ENCODE measurements at places on chromosomes 5 and 9.

DNA sequence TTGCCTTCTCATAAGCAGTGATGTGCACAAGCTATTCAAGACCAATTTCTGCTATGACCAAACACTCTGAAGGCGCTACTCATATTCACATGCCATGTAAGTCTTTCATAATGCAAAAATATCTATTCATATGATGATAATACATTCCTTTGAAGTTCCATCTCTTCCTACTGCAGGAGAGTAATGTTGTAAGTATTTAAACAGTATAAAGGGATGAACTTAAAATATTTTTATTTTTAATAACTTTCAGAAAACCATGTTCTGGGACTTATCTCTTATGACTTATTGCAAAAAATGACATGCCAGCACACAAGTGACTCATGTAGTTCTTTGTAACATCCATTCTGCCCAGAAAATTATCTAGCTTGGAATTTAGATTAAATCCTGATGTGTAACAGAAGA, 376.4 kb downstream of the KCTD16 start:
- no peak for DNase-seq

DNA sequence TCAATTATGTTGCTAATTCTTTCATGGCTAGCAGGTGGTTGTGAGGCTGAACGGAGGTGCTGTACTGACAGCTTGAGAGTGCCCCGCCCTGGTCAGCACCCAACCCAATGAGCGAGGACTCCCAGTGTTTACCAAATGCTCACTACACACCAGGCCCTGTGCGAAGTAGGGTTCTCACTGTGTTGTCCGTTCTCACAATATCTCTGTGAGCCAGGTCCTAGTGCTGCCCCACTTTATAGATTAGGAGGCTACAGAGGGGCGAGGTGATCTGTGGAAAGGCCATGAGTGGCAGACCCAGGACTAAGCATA, 28.2 kb downstream of the COL15A1 start:
- DNase-seq = no peak

DNA sequence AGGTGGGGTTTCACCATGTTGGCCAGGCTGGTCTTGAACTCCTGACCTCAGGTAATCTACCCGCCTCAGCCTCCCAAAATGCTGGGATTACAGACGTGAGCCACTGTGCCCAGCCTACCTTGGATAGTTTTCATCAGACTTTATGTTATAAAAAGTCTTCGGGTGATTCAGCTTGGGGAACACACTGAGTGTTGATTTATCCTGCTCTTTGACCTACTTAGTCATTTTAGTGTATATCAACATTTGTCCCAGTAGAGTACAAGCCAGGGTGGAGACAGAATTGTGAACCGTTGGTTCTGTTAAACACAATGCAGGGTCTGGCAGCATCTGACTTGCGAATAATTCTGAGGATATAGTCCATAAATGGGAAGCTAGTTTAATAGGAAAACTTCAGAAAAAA, 39.7 kb downstream of the NFX1 start:
- no peak for DNase-seq

DNA sequence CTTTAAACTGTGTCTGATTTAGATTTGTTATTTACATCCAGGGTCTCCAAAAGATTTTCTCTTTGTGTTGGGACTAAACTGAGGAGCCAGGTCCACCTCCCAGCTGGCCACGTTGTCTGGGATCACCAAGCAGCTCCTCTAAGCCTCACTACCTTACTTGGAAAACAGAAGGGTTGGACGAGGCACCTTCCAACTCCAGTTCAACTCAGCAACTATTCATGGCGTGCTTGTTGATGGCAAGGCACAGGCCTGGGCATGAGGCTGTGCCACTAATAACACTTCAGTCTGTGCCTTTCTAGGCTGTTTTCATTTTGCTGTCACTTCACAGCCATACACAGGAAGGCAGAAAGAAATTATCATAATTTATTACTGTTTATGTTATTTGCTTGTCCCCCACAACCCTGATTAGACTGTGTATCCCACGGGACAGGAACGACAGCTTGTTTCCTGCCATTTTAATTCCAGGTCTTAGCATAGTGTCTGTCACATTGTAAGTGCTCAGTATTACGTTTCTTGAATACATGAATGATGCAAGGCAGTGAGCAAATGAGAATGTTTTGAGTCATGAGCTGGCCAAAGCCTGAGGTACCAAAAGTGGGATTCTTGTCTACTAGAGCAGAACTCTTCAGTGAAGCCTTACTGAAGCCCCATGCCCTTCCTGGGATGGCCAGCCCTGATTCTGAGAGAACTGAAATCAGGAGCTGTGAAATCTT, 125.8 kb downstream of the GALNT10 start:
- no peak for DNase-seq

DNA sequence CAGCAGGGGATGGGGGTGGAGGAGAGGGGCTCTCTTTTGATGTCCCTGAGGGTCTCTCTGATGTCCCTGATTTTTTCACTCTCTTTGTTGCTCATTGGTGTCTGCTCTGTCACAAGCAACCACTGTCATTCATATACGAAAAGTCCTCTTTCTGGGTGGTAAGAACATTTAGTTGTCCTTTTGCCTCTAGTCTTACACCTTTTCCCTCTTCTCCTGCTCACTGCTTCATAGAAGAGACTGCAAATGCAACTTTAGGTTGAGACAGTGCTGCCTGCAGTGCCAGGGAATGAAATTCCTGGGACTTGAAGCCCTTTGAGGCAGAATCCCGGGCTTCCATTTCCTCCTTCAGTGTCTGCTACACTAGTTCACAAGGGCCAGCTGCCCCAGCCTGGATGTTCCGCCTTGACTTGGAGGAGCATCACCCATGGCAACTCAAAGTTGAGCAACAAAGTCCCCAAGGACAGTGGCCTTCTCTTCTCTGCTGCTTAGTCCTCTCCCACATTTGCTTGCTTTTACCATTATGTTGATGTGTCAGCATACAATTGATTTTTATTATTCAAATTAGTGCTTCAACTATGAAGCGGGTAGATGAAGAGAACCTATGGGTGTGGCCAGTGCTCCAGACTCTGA, 94.7 kb upstream of the RUSC2 start:
- no peak for DNase-seq

- no peak for DNase-seq
Observed at GRCh38 chr9:115006660-115007059, 76.3 kb upstream of the TNFSF8 start.

- no peak for DNase-seq
Observed at GRCh38 chr9:133895335-133895734, 96.8 kb downstream of the VAV2 start.

DNA sequence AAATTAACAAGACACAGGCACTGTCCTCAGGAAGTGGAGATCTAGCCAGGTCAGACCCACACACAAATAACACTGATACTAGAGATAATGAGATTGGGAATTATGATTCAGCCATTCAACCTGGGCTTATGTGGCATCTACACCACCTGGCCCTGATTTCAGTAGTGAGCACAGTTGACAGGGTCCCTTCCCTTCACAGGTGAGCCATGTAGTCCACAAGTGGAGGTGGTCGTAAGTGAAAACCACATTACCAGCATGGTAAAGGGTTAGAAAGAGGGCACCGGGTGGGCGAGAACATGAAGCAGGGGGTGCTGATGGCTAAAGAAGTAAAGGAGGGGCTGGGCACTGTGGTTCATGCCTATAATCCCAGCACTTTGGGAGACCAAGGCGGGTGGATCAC, 48.3 kb upstream of the IL17B start:
- no peak for DNase-seq

- no peak for DNase-seq
Observed at GRCh38 chr9:14690948-14691730, 2.1 kb downstream of the ZDHHC21 start.

- no peak for DNase-seq
Observed at GRCh38 chr9:85089188-85089969, 419.9 kb downstream of the NTRK2 start.

- DNase-seq = no peak
Observed at GRCh38 chr5:56549096-56549886, 266.1 kb upstream of the MAP3K1 start.

DNA sequence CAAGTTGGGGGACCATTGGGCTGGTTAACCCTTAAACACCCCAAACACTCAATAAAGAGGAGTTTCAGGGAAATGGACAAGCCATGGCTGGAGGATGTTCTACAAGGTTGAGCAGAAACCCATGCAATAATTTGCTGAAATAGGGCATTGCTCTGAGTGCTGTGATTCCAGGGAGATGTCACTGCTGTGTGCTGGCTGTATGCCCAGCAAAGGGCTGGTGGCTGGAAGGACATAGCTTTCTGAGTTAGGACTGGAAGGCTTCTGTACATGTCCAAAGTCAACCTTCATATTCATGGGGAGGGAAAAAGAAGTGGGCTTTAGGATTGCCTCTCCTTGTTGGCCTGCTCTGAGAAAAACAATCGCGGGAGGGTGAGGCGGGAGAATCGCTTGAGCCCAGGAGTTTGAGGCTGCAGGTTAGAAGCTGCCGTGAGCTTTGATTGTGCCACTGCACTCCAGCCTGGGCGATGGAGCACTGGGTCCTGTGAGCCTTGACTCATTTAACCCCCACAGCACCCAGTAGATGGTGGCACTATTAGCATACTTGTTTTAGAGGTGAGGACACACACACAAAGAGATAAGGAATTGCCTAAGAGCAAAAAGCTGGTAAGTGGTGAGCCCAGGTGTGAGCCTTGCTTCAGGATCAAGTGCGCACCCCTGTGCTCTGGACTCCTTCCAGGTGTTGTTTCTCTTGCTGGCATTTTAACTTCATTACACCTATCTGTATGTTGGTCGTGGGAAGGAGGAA, 20.4 kb downstream of the IL12B start:
- DNase-seq = no peak

DNA sequence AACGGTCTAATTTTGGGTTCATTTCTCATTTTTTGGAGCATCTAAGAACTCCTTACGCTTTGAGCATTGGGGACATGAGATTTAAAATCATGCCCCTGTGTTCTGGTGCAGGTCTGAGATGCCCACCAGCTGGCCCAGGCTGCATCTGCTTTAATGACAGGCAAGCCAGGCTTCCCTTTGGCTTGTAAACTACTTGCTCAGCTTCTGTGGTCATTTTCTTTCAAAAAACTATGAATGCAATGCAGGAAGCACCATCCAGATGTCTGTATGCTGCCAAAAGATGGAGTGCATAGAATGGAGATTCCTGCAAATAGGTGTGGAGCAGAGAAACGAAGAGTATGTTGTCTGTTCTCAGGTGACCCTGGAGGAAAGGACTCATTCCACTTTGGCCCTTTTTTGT, 399.9 kb upstream of the ADAMTSL1 start:
- no peak for DNase-seq

DNA sequence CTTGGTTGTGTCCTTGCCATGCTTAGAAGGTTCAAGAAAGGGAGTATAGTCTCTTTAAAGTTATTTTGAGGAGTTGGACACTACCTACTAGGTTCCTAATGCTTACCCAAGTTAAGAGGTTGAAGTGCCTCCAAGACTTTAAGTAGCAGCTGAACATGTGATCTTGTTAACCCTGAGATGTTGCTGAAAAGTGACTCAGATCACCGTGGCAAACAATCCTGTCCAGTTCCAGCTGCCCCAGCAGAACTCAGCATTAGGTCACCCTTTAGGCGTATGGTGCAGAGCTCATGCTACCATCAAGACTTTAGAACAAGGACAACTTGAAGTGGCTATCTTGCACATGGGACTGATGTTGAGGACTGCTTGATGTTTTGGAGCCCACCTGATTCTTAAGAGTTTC, 22.5 kb downstream of the ZNF462 start:
- no peak for DNase-seq

DNA sequence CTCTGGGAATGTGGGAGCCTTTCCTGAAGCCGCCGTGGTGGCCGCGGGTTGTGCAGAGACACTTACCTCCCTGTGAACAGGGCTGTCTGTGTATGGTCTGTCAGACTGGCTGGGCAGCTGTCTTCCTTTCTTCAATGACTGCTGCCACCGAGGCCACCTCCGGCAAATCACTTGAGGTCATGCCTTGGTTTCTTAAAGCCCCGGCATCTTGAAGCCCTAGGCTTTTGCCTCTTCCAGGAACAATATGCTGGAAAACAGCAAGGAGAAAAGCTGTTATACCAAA, 79.5 kb upstream of the ZSWIM6 start:
- no peak for DNase-seq

DNA sequence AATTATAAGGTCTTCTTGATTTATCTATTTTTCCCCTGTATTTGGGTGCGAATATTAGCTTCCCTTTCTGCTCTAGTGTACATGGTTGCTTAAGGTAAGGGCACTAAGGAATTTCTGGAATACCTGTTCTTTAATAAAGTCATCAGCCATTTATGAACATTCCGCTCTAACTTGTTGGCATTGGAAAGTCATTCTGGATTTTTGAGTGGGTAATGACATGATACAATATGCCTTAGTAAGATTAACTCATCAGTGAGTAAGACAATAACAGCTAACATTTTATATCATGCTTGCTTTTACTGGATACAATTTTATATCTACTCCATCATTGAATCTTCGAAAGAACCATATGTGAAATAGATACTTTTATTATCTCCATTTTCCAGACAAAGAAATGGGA, 196.1 kb downstream of the ARRDC3 start:
- DNase-seq = no peak

DNA sequence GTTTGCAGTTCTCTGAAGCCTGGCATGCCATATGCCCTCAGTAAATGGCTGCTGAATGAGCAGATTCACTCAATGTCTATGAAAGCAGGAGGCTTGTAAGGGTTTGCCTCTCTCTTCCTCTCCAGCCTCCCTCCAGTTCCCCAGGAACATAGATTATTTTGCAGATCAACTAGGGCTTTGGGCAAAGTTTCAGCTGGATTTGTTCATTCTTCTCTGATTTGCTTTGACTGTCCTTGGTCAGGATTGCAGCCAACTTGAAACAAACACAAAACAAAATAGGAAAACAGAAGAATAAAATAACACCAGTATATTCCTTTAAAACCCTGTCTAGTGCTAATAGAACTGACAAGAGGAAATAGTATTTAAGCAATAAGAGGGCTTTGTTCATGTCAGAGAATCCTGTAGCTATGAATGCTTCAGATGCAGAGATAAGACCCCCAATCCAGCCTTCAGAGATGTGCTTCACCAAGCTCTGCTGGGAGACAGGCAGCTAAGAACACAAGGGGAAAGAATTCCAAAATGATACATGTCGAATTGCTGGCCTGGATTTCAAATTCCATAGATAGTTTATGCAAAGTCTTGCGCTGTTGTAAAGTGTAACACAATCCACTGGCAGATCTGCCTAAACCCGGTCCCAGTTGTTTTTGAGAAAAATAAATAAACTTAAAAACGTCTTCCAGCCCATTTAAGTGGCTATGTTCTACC, 174.3 kb downstream of the PAPPA start:
- no peak for DNase-seq

DNA sequence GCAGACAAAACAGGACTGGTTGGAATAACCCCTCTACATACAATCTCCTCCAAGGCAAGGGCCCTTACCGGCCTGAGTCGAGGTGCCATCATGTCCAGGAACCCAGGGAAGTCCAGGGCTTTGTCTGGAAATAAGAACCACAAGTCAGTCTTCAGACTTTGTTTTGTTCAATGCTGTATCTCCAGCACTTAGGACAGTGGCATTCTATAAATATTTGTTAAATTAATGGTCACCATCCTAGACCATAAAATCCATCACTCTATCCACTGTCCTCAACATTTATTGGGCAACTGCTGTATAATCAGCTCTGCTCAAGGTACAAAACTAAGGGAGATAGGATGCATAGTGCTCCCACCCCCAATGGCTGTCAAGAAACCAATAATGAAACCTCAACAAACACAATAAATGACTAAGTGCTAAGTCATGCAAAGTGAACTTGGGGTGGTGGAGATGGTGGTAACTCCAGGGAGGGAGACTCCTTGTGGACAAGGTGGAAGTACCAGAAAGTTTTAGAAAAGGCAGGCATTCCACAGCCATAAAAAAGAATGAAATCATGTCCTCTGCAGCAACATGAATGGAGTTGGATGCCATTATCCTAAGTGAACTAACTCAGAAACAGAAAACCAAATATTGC, 5.0 kb downstream of the RELL2 start:
- DNase-seq = no peak

GRCh38 chr5:135203593-135204036, 169.6 kb upstream of the PITX1 start:
- DNase-seq = no peak
